ENCODE measurements at places on chromosomes 16 and 17.
A peak's percentile ranks its signal among the peaks of the same experiment; 100 is the strongest.

GRCh38 chr17:74579900-74580299 is 12.2 kb downstream of the CD300LD start:
- DNase-seq, result no peak

GRCh38 chr17:37147301-37147812 is 198.6 kb downstream of the AATF start:
- DNase-seq, result no peak

- DNase-seq, result no peak
These were observed 114.6 kb upstream of the NOG start for GRCh38 chr17:56478836-56479447.

GRCh38 chr16:80540516-80541305 is at the start of gene DYNLRB2:
Gene DYNLRB2 (plus strand): TSS chr16:80540993. CDS start chr16:80541077, 84 bp downstream.
- peak; percentile 4 for DNase-seq

DNA sequence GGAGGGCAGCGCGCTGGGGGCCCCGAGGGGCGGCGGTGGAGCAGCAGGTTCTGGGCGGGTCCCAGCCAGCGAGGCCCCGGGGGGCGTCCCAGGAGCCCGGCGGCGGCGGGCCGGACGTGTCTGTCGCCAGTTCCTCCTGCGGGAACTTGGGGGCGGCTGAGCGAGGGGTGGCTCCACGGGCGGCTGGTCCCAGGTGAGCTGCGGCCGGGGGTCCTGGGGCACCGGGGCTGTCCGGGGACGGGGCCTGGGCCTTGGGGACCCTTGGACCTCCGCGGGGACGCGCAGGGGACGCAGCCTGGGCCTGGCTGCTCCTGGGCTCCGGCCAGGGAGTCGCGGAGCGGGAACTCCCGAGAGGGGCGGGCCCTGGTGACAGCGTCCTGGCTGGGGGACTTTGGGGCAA is 54.2 kb upstream of the ZNF267 start:
- no peak for DNase-seq

GRCh38 chr17:78118801-78119241 is 9.7 kb downstream of the TMC6 start:
- no peak for DNase-seq

- DNase-seq, result no peak
These were observed 106.2 kb downstream of the GRIN2A start for GRCh38 chr16:10076037-10076436.

GRCh38 chr16:68644296-68644695 is 814 bp upstream of the CDH3 start:
- DNase-seq, result no peak

GRCh38 chr17:31272236-31272635 is 24.8 kb downstream of the OMG start:
- DNase-seq, result no peak

DNA sequence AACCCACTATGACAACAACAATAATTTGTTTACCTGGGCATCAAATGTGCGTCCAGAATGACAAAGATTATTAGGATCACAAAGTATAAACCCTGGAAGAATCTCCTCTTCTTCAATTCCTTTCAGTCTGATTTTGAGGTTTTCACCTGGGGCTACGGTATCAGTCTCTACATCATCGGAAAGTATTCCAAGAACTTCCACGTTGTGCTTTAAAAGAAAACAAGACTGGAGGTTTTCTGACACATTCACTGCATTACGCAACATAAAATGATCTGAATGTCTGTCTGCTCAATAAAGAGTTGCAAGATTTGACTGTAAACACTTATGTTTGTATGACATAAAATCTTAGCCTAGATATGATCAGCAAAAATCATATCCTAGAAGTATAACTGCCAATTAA is 26.0 kb upstream of the RSL1D1 start:
- no peak for DNase-seq

DNA sequence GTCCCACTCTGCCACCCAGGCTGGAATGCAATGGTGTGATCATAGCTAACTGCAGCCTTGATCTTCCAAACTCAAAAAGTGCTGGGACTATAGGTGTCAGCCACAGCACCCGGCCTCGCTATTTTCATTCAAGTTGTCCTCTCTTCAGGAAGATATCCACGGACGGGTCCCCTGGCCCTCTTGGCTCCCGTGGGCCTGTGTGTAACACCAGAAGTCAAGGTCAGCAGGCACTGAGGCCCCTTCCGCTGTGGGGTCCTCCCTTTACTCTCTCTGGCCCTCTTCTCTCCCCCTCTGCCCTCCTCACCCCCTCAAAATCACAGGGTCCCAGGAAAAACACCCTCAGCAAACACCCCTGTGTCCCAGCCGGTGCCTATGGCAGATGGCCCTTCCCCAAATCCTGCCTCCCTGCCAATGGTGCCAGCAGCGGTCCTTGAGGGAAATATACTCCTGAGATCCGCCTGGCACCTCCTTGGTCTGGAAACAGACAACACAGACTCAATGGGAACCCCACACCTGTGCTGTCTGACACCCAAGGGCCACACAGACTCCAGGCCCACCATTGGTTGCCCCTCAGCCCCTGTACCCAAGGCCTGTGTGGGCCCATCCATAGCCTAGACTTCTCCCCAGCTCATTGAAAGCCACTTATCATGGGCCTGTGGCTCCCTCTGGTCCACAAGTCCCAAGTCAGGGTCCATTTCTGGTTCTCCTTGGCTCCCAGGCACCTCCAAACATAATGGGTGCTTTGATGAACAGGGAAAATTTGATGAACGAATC is 221.5 kb downstream of the ZNF423 start:
- DNase-seq, result no peak

DNA sequence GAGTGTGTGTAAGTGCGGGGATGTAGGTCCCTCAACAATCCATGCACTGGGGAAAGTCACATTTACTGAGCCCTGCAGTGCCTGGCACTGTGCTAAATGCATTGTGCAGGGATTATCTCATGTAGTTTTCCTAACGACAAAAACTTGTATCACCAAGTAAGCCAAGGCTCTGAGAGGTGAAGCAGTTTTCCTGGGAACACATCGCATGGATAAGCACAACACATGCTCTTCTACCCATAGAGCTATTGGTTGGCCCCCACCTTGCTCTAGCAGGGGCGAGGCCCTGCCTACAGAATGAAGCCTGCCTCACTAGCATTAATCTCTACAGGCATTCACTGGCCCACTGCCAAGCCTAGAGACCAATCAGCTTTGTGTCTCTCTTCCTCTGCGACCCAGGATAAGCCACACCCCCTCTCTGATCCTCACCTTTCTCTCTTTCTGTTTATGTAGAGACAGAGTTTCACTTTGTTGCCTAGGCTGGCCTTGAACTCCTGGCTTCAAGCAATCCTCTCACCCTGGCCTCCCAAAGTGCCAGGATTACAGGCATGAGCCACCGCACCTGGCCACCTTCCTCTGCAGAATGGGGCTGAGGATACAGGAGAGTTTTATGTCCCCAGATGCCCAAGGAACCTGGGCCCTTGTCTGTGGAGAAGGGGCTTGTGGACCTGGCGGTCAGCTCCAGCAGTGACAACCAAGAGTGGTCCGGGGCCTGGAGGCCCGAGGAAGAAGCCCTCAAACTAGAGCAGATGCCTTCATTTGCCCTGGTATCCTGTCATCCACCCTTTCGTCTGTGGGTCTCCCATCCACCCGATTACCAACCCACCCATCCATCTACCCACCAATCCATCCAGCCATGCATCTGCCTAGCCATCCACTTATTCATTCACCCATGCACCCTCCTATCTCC is 12.8 kb downstream of the CDH16 start:
- DNase-seq, result no peak

DNA sequence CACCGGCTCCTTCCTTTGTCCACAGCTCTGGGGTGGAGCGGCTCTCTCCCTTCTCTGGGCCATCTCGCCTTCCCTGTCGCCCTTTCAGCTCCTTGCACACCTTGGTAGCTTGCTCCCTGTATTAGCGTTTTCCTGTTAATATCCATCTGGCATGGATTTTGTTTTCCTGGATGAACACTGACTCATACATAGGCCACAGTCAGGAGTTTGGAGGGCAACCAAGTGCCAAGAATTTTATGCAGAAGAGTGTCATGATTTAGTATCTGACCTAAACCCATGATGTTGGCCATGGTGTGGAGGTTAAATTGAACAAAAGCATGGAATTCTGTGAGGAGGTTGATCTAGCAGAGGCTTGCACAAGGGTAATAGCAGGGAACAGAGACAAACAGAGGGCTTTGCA is 180.9 kb downstream of the AIPL1 start:
- DNase-seq, result no peak

DNA sequence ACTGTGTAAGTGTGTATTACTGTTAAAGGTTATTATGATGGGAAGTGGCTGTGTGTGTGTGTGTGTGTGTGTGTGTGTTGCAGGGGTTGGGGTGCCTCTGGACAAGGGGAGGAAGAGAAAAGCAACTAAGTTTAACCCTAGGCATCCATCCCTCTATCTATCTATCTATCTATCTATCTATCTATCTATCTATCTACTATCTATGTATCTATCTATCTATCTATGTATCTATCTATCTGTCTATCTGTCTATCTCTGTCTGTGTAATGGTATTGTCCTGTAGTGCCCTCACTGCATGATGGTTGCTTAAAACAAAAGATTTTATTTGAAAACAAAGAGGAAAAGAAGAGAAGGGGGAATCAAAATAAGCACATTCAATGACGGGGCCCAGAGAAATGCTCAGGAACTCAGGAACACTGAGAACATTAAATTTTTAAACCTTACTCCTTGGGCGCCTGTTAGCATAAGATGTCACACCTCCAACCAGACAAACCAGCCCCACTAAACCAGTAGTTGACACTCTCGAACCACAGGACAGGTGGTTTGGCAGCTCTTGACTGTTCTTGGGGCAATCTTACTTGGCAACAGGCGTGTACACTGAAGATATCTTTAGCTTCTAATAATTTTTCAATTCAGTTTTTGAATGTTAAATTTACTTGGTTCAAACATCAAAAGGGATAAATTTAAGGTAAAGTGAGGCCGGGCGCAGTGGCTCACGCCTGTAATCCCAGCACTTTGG is 5.1 kb upstream of the RPL26 start:
- DNase-seq, result no peak

GRCh38 chr17:5516060-5516792 is 29.9 kb downstream of the MIS12 start:
- no peak for DNase-seq

DNA sequence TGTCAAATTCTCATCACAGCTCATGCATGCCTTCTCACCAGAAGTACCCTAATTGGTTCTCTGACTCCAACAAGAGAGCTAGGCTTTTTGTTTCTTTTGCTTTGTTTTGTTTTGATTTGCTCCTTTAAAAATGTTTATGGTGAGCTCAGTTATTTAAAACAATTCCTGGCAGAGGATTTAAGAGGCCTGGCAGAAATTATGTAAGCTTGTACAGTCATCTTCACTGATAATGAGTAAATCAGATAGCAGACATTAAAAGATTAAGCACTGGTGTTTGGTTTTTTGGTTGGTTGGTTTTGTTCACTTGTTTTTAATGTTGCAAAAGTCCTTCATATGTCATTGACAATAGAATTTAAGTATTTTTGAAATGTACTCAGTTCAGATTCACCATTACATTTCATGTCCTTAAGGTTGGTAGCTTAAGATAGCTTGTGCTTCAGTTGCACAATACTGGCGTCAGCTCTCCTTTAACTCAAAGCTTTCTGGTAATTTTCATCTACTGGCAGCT is 378.9 kb downstream of the CDH13 start:
- DNase-seq, result no peak

- DNase-seq, result no peak
These were observed 23.3 kb upstream of the TAC4 start for GRCh38 chr17:49871211-49871610.
